Activated CD8-positive, alpha-beta T cell treated with anti-CD3 and anti-CD28 coated beads for 36 hours (primary cell): ENCODE measurements at places on chromosomes 5 and 9.

GRCh38 chr5:113354055-113354454, 80.7 kb downstream of the TSSK1B start:
- no peak for DNase-seq

DNA sequence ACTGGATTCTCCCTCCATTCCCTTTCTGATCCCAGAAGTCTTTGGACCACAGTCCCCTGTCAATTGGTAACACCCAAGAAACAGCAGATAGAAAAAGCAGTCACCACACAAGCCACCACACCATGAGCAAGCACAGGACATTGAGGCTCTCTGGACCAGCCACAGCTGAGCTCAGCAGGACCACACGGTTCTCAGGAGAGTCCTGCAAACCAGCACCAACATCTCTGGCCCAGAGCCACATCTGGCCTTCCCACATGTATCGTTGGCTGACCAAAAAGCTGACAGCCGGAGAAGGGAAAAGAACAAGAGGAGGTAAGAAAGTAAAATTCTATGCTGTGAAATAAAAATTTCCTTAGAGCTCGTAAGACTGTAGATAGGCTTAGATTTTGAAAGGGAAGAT, 56.7 kb downstream of the KLHL3 start:
- no peak for DNase-seq

- DNase-seq: no peak
Observed at GRCh38 chr9:137269231-137269772, 8.2 kb upstream of the TOR4A start.

DNA sequence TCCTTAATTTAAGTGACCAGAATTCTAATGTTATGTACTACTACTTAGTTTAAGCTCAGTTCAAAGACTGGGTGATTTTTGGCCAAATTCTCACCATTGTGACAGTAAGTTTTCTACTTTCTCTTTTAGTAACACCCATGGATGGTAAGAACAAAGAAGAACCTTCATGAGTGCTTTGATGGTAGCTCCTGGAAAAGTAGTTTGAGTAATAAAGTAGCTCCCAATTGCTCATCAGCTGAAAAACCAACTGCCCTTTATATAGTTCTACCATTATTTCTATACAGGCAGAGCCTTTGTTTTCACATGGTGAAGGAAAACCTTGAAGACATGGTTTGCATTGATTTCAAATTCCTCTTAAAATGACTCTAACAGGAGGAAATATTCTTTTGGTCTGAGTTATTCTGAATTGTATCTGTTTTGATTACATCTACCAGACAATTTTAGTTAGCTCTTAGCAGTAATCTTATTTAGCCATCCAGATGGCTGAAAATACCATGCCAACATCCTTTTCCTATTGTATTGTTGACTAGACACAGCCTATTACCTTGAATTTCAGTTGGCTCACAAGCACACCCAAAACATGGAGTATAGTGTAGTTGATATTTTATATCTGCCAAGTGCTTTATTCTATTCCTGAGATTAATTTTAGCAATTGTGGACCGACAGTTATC, 23.7 kb upstream of the STARD4 start:
- DNase-seq: no peak

- no peak for DNase-seq
Observed at GRCh38 chr9:133408042-133408441, 9.8 kb downstream of the REXO4 start.

- DNase-seq: no peak
Observed at GRCh38 chr9:126367616-126368015, 41.0 kb downstream of the MVB12B start.

GRCh38 chr5:177403792-177404640, 3.6 kb upstream of the PFN3 start:
- peak; percentile 89 for DNase-seq

- DNase-seq: no peak
Observed at GRCh38 chr5:112895682-112896081, 26.3 kb downstream of the REEP5 start.

DNA sequence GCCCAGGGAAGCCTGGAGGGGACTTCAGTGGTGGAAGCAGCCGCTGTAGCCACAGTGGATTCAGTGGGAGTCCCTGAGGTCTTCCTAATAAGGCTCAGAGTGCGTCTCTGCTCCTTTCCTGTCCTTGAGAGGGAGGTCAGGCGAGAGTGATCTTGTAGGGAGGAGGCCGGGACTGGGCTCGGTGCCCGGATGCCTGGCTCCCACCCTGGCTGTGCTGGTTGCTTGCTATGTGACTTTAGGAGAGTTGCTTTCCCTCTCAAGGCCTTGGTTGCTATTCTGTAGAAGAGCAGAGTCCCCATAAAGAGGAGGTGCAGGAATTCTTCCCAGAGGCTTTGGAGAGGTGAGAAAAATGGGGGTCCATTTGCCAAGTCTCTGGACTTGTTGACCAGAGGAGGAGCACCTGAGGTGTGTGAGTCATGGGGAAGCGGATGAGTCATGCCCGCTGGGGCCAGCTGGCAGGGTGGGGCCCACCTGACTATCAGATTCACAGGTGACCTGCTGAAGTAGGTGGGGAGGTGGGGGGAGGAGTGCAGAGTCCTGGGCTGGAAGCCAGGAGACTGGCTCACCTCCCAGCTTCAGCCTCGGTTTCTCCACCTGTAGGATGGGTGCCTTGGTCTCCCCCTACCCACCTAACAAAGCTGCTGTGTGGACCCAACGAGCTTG, 13.8 kb downstream of the GSN start:
- DNase-seq: peak; percentile 37

DNA sequence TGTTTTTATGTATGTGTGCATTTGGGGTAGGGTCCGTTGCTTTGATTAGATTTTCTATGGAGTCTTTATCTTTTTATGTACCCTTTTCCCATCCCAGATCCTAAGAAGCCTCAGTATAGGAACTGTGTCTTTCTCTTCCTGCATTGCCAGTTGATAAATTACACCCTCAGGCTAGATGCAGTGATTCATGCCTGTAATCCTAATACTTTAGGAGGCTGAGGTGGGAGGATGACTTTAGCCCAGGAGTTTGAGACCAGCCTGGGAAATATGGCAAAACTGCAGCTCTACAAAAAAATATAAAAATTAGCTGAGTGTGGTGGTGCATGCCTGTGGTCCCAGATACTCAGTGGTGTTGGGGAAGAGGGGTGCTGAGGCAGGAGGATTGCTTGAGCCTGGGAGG, 40.2 kb downstream of the NLN start:
- DNase-seq: no peak

GRCh38 chr5:171617266-171617665, 168.4 kb upstream of the SMIM23 start:
- DNase-seq: no peak

- peak; percentile 24 for DNase-seq
Observed at GRCh38 chr9:133533857-133534256, 647 bp upstream of the ADAMTSL2 start.

DNA sequence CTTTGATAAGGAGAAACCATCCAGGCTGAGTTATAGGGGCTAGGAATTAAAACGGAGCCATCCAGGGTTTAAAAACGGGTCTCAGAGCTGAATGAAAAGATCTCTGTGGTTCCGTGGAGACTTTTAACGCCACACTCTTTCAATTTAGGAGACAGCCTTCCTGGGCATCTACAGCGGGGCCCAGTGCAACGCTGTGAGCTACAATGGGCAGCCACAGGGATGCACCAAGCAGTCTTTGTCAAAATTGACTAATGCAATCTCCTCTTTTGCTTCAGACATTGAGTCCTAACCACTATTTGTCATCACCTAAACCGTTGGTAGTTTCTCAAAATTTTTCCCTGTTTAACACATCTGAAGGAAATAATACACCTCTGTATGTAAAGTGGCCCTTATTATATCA, 96.6 kb upstream of the ABCA1 start:
- DNase-seq: no peak

GRCh38 chr5:9062873-9063272, 483.0 kb downstream of the SEMA5A start:
- no peak for DNase-seq

- DNase-seq: no peak
Observed at GRCh38 chr5:96649681-96650540, 12.3 kb upstream of the CAST start.

DNA sequence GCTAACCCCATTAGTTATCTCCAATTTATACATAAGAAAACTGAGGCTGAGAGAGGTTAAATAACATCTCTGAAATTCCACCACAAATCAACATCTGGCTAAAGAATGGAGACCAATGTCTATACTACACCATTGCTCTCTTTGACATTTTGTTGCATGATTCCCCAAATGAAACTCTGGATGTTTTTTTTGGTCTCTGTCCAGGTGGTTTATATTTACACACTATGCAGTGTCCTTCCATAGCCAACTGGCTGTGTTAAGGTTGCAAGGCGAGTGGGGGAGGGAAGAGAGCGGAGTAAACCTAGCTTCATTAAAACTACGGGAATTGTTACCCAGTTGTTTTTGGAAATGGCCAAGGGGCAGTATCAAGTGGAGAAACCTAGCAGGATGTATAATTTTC, 67.2 kb downstream of the KIF4B start:
- DNase-seq: no peak

- DNase-seq: no peak
Observed at GRCh38 chr5:80676706-80677105, 21.9 kb upstream of the DHFR start.

GRCh38 chr9:127930231-127931091, at the start of gene PIP5KL1:
Gene PIP5KL1, minus strand, starts transcription at chr9:127930777. Its CDS starts 25 bp downstream, at chr9:127930752.
- peak; percentile 74 for DNase-seq

- DNase-seq: no peak
Observed at GRCh38 chr9:10041726-10042229, 571.0 kb downstream of the PTPRD start.

GRCh38 chr5:33788922-33789566, 102.7 kb downstream of the ADAMTS12 start:
- no peak for DNase-seq

DNA sequence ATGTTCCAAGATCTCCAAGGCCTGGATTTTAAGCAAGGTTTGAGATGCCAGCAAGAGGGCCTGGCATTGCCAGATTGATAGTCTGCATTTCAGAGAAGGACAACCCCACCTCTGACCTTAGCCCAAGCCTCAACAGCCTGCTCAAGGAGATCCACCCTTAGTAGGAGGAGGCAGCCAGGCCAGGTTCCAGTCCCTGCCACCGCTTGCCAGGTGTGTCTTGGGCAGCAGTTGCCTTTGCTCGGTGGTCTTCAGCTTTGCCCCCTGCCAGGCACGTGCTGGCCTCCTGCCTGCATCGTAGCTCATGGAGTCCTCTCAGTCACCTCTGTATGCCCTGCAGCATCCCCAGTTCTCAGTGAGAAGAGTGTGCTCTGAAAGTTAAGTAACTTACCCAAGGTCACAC, 134.2 kb downstream of the KCNIP1 start:
- DNase-seq: no peak

- DNase-seq: no peak
Observed at GRCh38 chr5:83026516-83026915, 50.7 kb downstream of the TMEM167A start.

DNA sequence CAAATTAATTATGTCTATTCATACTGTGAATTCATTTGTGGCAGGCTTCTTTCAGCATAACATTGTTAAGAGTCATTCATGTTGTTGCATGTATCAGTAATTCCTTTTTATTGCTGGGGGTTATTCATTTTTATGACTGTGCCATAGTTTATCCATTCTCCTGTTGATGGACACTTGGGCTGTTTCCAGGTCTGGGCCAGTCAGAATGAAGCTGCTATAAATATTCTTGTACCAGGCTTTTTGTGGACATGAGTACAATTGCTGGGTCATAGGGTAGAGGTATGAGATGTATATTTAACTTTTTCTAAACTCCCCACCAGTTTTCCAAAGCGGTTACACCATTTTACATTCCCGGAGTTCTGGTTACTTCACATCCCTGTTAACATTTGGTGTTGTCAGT, 13.6 kb downstream of the PRPF4 start:
- no peak for DNase-seq

DNA sequence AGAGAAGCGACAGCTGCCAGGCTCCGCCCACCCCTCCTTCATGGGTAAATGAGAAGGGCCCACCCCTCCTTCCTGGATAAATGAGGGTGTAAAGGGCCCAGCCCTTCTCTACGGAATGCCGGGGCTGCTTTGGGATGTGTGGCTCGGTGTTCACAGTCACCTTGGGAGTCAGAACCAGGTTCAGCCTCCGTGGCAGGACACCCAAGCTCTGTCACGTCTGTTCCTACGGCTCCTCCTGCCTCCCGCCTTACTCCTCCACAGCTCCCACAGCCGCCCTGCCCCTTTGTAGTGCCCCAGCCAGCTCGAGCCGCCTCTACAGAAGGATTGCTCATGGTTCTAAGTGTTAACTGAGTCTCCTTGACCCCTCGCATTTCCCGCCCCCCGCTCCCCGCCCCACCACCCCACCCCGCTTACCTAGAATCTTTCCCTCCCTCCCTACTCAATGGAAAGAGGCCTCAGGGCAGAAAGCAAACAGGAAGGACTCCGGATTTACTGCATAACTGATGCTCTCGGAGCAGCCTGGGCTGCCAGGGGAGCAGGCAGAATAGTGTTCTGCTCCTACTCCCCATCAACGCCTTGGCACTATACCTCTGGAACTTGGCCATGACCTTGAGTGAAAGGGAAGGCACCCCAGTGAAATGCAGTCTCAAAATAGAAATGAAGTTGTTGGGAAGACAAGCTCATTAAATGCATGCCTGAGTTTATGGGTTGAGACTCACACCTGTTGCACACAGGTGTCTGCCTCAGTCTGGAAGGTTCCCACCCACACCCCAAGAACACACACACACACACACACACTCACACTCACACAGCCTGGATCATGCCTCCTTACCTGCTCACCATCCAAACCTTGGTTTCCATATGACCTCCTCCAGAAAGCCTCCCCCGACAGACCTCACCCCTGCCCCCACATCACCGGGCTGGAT, 59.6 kb downstream of the NEURL1B start:
- no peak for DNase-seq

- DNase-seq: no peak
Observed at GRCh38 chr5:24750355-24750754, 105.6 kb upstream of the CDH10 start.

DNA sequence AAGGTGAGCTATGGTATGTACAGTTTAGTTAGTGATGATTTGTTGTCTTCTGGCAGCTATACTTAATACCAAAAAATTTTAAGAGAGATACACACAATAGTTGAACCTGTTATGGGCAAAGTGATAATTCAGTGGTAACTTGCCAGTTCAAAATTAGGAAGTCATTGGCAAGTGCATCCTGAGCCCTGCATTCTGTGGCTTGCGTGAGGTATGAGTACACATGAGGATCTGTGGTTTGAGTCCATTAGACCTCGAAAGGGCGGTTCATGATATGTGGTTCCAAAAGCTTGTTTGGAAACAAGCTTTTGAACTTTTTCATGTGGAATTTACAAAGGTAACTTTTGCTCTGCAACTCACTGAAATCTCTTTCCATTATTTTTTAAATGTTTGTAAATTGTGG, 47.0 kb downstream of the GPR21 start:
- DNase-seq: no peak

GRCh38 chr9:114989600-114990410, 59.4 kb upstream of the TNFSF8 start:
- DNase-seq: peak; percentile 79
